Activated CD4-positive, alpha-beta T cell treated with anti-CD3 and anti-CD28 coated beads, Interleukin-2, Interleukin-4, amounts not matched to agents 100 ng/mL and 50 ng/mL, durations not matched to agents 16 hours and 8 hours (primary cell): ENCODE measurements at places on chromosomes 1 and 21.

DNA sequence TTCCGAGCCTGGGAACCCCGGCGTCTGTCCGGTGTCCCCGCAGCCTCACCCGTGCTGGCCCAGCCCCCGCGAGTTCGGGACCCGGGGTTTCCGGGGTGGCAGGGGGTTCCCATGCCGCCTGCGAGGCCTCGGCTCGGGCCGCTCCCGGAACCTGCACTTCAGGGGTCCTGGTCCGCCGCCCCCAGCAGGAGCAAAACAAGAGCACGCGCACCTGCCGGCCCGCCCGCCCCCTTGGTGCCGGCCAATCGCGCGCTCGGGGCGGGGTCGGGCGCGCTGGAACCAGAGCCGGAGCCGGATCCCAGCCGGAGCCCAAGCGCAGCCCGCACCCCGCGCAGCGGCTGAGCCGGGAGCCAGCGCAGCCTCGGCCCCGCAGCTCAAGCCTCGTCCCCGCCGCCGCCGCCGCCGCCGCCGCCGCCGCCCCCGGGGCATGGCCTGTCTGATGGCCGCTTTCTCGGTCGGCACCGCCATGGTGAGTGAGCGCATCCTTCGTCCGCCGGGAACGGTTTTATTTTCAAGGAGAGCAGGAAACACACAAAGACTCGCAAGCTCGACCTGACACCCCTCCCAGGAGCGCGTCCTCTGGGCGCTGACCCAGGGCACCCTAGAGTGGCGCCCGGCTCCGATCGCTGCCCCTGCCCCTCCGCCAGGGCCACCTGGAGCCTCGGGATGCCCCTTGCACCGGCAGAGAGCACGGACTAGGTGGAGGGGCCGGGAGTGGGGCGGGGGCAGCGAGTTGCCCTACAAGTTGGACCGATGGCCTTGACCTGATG, at the start of gene ABCG1:
ABCG1 (plus strand) TSS at position 305 of the 770 bp plus-strand sequence; CDS start at position 428, 123 bp downstream.
- DNase-seq = peak; percentile 10

DNA sequence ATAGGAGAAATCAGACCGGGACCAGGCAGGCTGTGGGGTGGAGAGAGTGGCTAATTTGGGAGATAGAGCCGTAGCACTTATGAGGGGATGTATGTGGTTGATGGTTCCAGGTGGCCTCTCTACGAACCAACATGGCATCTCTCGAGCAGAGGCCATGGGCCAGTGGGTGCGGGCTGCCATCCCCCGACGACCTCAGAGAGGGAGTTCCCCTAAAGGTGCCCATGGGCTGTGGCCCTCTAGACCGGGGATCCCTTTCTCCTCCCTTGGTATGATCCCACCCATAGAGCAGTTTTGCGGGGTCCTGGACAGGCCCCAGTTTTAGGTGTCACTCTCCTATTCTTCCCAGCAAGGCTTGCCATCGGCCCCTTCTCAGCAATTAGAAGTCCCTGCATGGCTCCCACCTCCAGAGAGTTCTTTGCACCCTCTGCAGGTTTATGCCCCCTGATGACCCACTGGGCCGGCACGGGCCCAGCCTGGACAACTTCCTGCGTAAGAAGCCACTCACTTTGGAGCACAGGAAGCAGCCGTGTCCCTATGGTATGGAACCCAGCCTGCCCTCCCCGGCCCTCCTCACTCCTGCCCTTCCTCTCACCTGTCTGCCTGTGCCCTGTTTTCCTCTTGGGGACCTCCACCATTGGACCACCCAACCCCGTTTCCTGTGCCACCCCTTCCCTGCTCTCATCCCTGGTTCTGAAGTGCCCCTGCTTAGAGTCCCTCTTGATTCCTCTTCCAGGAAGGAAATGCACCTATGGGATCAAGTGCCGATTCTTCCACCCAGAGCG, 7.8 kb downstream of the ZC3H12A start:
- DNase-seq = no peak

DNA sequence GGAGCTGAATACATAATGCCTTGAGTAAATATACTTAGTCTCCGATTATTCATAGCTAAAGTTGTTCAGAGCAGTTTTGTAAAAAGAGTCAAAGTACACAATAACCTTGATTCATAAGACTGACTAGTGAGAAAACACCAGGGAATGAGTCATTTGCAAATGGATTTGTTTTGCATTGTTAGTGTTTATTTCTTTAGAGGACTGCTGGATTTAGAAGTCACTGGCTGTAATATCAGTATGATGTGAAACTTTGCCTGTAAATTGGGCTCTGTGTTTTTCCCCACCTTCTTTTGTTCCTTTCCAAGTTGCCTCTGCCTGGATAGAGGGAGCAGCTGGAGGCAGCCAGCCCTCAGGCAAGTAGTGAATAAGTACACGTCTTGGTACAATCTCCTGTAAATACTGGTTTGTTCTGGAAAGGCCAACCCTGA, 474.7 kb downstream of the NUF2 start:
- DNase-seq = no peak

- DNase-seq = no peak
Measured at GRCh38 chr1:12549460-12550349, 68.3 kb downstream of the DHRS3 start.

- no peak for DNase-seq
Measured at GRCh38 chr21:21179619-21180298, 181.6 kb downstream of the NCAM2 start.

- no peak for DNase-seq
Measured at GRCh38 chr1:158025576-158026230, 32.3 kb downstream of the KIRREL1 start.

GRCh38 chr1:116904791-116905320, 4.9 kb upstream of the PTGFRN start:
- no peak for DNase-seq

- no peak for DNase-seq
Measured at GRCh38 chr1:8776104-8776503, 41.3 kb downstream of the RERE start.

DNA sequence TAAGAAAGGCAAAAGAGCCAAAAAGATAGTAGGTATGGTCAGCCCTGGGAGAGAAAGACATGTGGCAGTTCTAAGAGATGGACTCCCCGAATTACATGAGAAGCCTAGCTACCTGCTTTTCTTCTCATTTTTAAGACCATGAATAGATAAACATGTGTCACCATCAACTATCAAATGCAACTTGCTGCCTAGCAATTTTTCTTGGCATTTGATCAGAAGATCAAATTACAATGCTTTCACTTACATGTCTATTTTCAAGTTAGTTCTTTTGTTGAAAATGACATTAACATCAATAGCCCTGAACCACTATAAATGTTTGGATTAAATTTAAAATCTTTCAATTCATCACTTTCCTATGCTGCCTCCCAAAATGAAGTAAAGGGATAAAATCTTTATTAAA, 212.3 kb downstream of the HHIPL2 start:
- DNase-seq = no peak

DNA sequence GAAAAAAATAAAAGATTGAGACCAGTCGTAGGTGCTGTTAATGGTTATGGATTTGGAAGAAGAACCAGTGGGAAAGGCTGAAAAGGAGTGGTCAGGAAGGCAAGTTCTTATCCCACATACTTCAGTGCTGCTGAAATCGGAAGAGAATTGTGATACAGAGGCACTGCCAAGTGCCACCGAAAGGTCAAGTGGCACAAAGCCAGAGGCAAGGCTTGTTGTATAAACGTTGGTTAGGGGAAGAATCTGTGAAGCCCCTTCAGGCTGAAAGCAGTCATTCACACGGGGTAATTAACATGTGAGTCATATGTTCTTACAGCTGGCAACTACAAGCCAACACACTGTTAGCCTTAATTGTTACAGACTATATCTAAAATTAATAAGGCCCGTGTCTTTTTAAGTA, 48.8 kb downstream of the ZBTB40 start:
- DNase-seq = no peak

DNA sequence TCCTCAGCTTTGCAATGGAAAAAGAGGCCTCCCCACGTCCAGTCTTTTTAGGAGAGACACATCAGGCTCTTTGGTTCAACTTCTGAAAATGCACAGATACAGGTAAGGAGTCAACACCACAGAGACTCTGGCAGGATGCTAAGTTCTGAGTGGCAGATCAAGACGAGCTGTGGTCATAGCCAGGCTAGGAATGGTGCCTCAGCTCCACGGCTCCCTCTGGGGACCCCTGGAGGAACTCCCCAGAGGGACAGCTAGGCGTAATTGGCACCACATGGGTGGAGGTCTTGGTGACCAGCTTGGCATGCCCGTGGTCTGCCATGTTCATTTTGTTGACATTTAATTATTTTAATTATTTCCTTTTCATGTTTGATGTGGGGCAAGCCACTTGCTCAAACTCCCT, 206.1 kb downstream of the KAZN start:
- no peak for DNase-seq

DNA sequence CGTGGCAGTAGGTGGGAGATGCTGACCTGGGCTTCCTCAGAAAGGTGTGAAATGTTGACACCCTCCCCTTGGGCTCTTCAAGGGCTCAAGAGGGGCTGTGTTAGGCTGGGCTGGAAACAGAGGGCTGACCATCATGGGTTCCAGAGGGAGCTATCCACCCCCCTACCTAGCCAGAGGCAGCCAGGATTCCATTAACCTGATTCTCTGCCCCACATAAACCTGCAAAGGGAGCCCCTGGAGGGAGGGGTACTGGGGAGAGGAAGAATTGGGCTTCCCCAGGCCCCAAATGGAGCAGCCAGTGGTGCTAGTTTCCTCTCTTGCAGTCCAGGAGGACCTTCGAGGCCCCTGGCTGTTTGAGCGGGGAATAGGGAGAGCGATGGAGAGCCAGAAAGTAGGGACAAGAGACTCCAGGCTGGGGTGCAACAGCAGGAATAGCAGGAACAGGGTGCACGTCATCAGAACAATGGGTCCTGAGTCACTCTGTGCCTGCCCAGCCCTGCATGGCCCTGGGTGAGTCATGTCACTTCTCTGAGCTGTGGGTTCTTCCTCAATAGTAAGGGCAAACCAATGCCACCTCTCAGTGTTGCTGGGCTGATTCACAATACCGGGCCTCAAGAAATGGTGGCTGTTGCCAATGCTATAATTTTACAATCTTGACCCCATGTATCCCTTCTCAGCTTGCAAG, 121.2 kb downstream of the EPHB2 start:
- DNase-seq = peak; percentile 18

- DNase-seq = no peak
Measured at GRCh38 chr1:45008516-45008915, 2.6 kb downstream of the HECTD3 start.

DNA sequence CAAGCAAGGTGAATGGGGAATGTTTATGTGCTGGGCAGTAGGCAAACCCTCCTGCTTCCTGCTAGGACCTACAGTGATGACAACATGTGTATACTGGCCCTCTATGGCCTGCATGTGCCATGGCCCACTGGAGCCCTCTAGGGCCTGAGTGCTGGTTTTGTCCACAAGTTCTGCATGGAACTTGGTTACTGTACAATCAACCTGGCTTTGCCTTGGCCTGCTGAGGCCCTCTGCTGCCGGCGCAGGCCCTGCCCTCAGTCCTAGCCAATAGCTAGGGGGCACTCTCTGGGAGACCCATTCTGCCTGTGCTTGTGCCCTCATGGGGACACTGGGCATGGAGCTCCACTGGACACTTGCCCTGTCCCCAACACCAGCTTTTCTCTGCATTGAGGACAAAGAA, 138.6 kb upstream of the NGF start:
- no peak for DNase-seq
